A673 (cell line): ENCODE measurements at places on chromosomes 4 and X.

- no peak for DNase-seq
These were observed 2.6 kb downstream of the CXCL2 start for GRCh38 chr4:74096265-74096980.

GRCh38 chr4:24956091-24956490, 43.2 kb upstream of the CCDC149 start:
- no peak for DNase-seq

- no peak for DNase-seq
These were observed 7.6 kb downstream of the FAM199X start for GRCh38 chrX:104173841-104174240.

- no peak for DNase-seq
These were observed 14.0 kb downstream of the DSPP start for GRCh38 chr4:87622303-87622702.

- DNase-seq: no peak
These were observed 129.5 kb downstream of the KCTD8 start for GRCh38 chr4:44319129-44319528.

DNA sequence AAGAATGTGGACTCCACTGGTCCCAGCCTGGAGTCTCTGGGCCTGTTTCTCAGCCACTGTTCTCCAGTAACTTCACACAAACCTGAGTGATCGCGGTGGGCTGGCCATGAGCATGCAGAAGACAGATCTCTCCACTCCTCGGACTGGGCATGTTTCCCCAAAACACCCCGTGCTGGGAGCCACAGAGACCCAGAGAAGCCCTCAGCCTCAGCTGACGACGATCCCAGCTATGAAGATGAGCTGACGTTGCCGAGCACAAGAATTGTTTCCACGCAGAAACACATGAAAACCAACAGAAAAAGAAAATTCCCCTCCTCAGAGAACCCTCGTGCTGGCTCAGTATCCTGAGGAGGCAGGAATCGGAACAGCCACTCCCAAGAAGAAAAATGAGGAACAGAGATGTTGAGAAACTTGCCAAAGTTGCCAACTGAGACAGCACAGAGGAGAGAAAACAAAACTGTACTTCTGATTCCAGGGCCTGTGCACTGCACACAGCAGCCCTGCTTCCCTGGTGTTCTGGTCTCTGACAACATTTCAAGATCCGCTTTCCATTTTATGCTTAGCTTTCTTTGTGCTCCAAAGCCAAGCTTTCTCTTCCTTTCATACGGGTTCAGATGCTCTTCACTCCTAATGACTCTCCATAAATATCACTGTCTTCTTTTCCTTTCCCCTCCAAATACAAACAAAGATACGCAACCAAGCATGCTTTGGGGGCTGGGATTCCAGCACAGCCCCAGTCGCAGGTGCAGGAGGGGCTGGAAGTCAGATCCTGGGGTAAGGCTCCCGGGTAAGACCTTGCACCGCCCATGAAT, 81.4 kb downstream of the IRF2 start:
- DNase-seq: no peak

DNA sequence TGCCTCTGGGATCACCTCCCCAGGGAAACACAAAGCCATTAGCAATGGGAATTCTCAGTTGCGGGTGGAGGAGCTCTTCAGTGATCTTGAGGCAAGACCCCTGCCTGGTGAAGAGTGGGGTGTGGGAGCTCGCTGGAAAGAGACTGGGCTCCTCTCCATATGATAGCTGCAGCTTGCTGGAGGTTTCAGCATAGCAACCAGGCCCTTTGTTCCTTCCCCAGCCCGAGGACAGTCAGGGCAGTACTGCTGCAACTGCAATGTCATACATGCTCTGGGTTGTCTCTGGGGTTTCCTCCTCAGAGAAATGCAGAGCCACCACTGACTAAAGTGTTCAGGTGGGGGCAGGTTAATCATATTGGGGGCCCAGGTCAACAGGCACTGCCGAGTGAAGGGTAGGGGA, 81.3 kb downstream of the ARHGAP24 start:
- DNase-seq: no peak

DNA sequence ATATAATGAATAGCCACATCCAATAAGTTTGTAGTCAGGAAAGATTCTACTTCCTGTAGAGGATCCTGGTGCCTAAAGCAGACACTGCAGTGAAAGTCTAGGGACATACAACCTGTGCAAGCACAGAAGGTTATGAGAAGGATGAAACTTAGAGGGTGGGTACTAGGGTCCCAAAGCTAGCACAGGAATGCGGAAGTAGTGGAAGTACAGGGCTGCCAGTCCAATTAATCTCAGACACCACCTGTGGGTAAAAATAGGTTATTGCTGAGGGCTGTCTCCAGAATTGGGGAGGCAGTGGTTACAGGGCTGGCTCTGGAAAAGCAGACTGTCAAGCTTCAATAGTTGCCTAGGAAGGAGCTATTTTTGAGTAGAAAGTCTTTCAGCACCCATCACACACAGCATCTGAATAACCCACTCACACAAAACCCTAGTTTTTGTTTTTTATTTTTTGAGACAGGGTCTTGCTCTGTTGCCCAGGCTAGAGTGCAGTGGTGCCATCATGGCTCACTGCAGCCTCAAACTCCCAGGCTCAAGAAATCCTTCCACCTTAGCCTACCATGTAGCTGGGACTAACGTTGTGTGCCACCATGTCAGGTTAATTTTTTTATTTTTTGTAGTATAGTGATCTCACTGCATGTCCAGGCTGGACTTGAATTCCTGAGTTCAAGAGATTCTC, 50.8 kb upstream of the ELF2 start:
- no peak for DNase-seq

DNA sequence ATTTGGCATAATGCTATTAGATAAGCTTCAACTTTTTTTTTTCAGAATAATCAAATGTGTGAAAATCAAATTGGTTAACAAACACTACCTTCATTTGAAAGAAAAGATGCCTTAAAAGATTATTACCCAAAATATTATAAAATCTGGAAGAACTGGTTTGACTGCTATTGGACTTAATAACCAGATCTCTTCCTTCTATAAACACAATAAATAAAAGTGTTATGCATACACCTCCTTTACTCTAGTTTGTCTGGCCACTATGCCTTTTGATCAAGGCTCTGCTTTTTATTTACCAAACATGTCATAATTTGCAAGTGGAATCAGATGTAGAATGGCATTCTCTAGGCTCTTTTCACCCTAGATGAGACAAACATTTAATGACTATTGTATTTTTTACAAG, 897.3 kb upstream of the EPHA5 start:
- no peak for DNase-seq

- no peak for DNase-seq
These were observed 885.8 kb downstream of the SH3BGRL start for GRCh38 chrX:82087699-82088098.

GRCh38 chrX:1442016-1442665, 10.6 kb downstream of the ASMTL start:
- no peak for DNase-seq

DNA sequence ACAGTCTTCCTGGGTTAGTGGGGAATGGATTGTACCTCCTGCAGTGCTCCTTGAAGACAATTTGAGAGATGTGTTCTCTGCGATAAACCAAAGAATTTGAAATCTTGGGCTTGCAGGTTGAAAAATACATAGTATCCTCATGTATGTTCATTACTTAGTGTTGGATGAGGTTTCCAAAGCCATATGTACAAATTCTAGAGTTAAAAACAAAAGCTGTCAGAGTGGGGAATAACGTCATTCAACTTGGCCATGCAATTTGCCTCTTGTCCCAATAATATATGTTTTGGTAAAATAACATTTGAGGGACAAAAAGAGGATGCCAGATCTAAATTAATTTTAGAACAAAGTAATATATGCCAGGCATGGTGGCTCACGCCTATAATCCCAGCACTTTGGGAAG, 51.3 kb upstream of the CBR4 start:
- DNase-seq: no peak
